ENCODE measurements at places on chromosomes 12 and 14. TPM values are rescaled to one million over a fixed set of nuclear protein-coding genes. Genes with fewer than 3 reads are reported as not detected.
A peak's percentile ranks its signal among the peaks of the same experiment; 100 is the strongest.

Gene SLCO1B3
- total RNA-seq: not detected

Gene DBX2
- total RNA-seq: not detected

Gene ACSM4
- not detected for total RNA-seq

DNA sequence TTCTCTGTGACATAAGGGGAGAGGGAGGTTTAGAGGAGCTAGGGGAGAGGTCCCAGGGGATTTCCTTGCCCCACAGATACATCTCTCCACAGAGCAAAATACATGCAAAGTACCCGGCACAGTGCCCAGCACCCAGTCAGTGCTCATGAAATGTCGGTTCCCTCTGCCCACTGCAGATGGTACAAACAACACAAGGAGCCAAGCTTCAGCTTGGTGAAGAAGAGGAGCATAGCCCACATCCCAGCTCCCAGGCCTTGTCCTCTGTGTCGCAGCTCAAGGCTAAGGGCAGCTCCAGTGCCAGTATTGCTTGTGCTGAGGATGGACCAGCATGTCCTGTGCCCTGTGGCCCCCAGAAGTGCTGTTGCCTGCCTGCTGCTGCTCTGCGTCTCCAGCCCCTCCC is 35.0 kb upstream of the FKBP4 start:
- H3K27ac ChIP-seq: no peak overlapping the region
- peaks cover 17% of the 10 kb centered on the region for H3K27me3 ChIP-seq
- no peak overlapping the region for H3K4me3 ChIP-seq
- H3K36me3 ChIP-seq: no peaks in the 10 kb centered on the region
- no peaks in the 10 kb centered on the region for H3K4me1 ChIP-seq
- DNase-seq: peak; percentile 8

Gene TAS2R9
- total RNA-seq: not detected

DNA sequence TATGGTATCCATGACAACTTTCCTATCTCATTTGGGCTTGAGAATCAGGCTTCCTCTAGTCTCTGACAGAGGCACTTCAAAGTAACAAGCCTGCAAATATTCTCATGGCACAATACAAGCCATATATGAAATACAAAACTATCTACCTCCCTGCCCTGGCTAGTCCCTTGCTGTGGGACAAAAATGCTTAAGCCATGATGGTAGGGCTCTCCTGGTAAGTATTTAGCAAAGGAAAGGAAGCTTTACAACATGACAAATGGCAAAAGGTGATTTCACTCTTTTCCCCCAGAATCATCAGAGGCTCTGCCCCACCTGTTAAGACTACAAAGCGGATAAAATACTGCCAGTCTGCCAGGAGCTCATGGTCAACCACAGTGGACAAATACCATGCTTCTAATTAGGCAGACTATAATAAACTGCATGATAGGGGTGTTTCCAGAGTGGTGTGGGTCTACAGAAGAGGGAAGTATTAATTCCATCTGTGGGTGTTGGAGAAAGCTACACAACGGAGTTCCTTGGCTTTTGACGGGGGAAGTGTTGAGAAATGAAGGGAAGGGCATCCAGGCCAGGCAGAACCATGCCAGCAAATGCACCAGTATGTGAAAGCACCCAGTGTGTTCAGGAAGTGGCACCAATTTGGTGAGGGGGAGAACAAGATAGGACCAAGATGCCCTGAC is 92.9 kb downstream of the SPTSSA start:
- peaks cover 17% of the 10 kb centered on the region for H3K27me3 ChIP-seq
- H3K4me1 ChIP-seq: no peaks in the 10 kb centered on the region
- H3K27ac ChIP-seq: no peak overlapping the region
- H3K36me3 ChIP-seq: no peaks in the 10 kb centered on the region

GRCh38 chr12:69984241-69984640 is 159.2 kb downstream of the MYRFL start:
- no peak overlapping the region for H3K4me3 ChIP-seq
- no peaks in the 10 kb centered on the region for H3K4me1 ChIP-seq
- H3K27ac ChIP-seq: no peak overlapping the region
- no peaks in the 10 kb centered on the region for H3K36me3 ChIP-seq
- no peak for DNase-seq

DNA sequence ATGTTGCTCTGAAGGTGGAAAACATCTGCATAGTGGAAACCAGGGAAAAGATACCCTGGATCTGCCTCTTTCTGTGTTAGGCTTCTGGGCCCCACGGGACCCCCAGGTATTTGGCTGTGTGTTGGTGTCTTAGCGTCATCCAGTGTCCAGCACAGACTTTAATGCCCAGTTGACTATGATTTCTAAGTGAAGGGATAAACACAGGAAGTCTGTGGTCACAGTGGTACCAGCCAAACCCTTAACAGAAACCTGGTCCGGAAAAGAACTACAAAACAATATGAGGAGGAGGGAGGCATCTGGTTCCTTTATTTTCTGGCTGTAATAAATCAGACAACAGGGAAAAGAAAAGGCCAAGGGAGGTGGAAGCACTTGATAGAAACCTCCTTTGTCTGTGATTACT is 56.4 kb downstream of the CMKLR1 start:
- H3K27me3 ChIP-seq: peaks cover 26% of the 10 kb centered on the region
- H3K36me3 ChIP-seq: no peaks in the 10 kb centered on the region
- H3K4me1 ChIP-seq: peaks cover 12% of the 10 kb centered on the region
- no peak overlapping the region for H3K4me3 ChIP-seq

Gene CAPZA3
- total RNA-seq: not detected

GRCh38 chr12:51090705-51091229 is 7.4 kb upstream of the CSRNP2 start:
- H3K36me3 ChIP-seq: peaks cover 27% of the 10 kb centered on the region
- peaks cover 13% of the 10 kb centered on the region for H3K4me1 ChIP-seq
- no peaks in the 10 kb centered on the region for H3K27me3 ChIP-seq

- DNase-seq: no peak
- H3K4me3 ChIP-seq: no peak overlapping the region
- no peak overlapping the region for H3K27ac ChIP-seq
These were observed 17.3 kb downstream of the PPM1A start for GRCh38 chr14:60266021-60266937.

DNA sequence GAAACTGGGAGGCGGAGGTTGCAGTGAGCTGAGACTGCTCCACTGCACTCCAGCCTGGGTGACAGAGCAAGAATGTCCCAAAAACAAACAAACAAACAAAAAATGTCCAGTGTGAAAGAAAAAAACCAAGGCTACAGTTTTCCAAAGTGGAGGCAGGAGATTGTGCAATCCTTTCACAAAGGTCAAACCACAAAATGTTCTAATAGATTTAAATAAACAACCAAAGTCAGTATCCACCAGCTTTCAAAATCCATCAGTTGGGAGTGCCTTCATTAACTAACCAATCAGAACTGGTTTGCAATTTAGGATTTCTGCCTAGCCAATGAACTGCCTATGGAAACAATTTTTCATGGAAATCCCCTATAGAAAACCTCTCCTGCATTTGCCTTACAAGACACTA is 52.3 kb upstream of the TRIM9 start:
- H3K27ac ChIP-seq: no peak overlapping the region
- no peaks in the 10 kb centered on the region for H3K36me3 ChIP-seq
- no peak overlapping the region for H3K4me3 ChIP-seq
- H3K27me3 ChIP-seq: peaks cover 6% of the 10 kb centered on the region
- H3K4me1 ChIP-seq: no peaks in the 10 kb centered on the region
- DNase-seq: no peak

Gene SERPINA12
- total RNA-seq: not detected

GRCh38 chr14:95122621-95122945 is 34.7 kb downstream of the DICER1 start:
- H3K27ac ChIP-seq: no peak overlapping the region
- no peak for DNase-seq
- no peaks in the 10 kb centered on the region for H3K4me1 ChIP-seq
